ENCODE measurements at places on chromosomes 4 and X. TPM values are rescaled to one million over a fixed set of nuclear protein-coding genes. Genes with fewer than 3 reads are reported as not detected.

OTC gene
- not detected for polyA plus RNA-seq

DNA sequence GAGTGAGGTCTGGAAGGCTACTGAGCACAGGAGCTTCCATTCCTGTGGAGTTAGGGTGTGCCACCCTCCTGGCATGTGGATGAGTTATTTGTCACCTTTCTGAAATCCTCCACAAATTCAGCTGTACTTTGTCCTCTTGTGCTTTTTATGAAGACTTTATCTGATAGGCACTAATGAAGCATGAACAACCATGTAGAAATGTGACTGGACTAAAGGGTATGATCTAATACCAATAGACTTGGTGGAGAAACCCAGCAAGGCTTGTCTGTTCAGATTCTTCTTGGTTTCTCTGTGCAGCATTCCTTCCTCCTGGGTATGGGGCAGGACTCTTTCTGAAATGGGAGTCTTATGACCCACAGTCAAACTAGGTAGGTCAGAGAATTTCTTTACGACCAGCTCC lies 9.6 kb downstream of the NBDY start:
- no peak overlapping the region for H3K4me3 ChIP-seq
- no peaks in the 10 kb centered on the region for H3K36me3 ChIP-seq
- no peaks in the 10 kb centered on the region for H3K27me3 ChIP-seq
- DNase-seq, result no peak
- H3K27ac ChIP-seq, result no peak overlapping the region
- no peaks in the 10 kb centered on the region for H3K4me1 ChIP-seq

DNA sequence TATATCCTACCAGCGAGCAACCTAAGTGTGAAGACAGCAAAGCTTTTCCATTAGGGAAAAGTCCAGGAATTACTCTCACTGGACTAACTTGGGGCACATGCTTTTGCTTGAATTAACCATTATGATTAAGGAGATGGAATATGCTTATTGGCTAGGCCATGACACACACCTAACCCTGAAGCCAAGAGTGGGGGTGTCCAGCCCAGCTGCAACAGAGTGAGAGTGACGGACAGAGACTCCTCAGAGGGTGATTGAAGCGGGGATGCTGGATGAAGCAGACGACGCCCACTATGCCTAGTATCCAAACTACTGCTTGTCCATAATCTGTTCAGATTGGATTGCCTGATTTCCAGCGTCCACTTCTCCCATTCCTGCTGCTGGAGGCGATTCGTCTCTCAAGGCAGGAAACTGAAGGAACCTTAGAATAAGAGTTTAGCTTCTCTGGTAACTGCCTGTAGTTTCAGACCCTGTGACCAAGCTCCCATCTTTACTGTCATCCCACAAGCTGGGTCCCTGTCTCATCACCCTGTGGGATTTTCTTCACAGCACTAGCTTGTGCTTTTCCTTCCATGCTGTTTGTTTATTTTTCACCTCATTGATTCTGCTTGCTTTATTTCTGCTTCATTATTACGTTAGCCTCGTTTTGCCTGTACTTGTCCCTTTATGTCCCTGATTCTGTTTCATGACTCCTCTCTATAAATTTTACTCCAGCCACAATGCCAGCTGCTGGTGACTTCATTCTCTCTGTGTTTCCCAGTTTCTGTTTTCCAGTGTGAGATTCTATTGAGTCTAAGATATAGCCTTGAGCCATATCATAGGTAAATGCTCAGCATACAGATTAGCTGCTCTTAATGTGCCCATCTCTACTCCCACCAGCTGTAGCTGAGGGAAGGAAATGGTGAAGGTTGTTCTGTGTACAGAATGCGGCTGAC lies 19.0 kb downstream of the FAM47E start:
- H3K27ac ChIP-seq, result no peak overlapping the region
- DNase-seq, result no peak
- no peak overlapping the region for H3K4me3 ChIP-seq
- H3K36me3 ChIP-seq, result no peaks in the 10 kb centered on the region

DNA sequence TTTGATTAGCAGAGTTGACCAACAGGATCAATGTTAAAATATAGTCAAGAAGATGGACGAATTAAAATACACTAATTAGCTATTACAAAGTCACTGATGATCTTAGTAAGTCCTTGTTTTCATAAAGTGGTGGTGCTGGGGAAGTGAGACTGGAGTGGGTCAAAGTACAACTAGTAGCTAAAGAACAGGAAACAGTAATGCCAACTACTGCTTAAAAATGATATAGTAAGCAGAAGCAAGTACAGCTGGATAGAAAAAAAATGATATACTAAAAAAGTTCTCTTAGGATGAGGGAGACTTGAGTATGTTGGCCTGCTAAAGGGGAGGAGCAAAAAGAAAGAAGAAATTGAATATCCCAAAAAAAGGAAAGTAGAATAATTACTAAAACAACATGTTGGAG lies 580.8 kb upstream of the FTHL17 start:
- no peak for DNase-seq
- no peaks in the 10 kb centered on the region for H3K27me3 ChIP-seq
- no peak overlapping the region for H3K27ac ChIP-seq
- no peak overlapping the region for H3K4me3 ChIP-seq

DNA sequence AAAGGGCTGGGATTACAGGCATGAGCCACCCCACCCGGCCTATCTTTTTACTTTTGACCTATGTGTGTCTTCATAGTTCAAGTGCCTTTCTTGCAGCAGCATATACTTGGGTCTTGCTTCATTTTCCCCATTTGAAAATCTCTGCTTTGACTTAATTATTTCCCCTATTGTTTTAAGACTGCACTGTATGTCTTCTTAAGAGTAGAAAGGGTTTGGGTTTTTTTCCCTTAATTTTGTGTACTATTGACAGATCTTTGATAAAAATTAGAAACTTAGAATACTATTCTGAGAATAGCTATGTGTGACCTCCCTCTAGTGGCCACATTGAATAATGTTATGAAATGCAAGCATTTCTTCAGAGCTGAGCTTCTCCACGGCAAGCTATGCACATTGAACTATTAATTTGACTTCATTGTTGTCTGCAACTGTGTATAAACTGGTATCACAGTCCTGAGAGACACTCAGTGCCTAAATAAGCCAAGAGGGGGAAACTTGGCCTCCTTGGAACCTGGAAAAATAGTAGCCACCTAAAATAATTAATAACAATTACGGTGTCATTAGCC lies 8.7 kb upstream of the SLC25A4 start:
- peak; percentile 48 for DNase-seq
- no peaks in the 10 kb centered on the region for H3K36me3 ChIP-seq
- no peak overlapping the region for H3K4me3 ChIP-seq
- peaks cover 14% of the 10 kb centered on the region for H3K27me3 ChIP-seq
- H3K27ac ChIP-seq, result no peak overlapping the region

GRCh38 chr4:184215709-184216328 lies 1.9 kb downstream of the ENPP6 start:
- H3K27me3 ChIP-seq, result no peaks in the 10 kb centered on the region
- no peaks in the 10 kb centered on the region for H3K4me1 ChIP-seq
- no peak overlapping the region for H3K27ac ChIP-seq
- no peaks in the 10 kb centered on the region for H3K36me3 ChIP-seq
- no peak for DNase-seq

DNA sequence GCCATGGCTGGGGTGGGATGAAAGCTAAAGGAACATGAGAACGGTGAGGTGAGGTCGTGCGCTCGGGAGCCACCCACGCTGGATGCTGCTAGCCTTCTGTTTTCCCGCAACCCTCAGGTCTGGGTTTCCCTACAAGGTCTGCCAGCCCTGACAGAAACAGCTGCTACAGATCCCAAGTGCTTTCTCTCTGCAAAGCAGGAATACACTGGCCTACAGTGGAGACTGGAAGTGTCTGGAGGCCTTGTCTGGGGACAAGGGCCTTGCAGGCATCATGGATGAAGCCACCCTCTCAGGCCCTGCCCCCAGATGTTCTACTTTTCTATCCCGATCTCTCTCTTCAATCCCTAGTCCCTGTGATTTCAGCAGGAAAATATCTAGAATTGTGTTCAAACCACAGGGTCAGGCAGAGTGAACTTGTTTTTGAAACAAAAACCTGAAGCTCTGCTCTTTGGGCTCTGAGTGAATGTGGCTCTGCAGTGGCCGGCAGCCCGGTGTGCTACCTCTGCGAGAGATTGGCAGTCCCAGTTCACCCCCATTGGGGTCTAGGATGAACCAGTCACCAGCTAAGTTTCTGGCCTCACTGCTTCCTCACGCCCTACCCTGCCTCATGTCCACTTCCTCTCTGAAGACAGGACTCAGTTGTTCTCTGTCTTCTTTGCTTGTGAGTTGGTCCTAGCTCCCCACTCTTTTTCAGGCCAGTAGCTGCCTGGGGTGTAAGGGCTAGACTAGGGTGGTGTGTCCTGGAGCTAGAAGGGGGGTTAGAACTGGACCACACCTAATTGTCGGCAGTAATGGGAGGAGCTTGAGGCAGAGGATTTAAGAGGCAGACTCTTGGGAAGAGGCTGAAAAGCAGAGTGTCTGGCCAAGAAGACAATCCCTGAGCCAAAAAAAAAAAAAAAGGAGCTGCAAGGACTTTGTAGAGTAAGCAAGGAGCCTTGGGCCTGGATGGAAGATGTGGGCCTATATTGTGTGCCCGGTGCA lies 89.6 kb downstream of the RTL5 start:
- no peak overlapping the region for H3K4me3 ChIP-seq
- H3K4me1 ChIP-seq, result peaks cover 6% of the 10 kb centered on the region
- H3K36me3 ChIP-seq, result no peaks in the 10 kb centered on the region
- H3K27me3 ChIP-seq, result no peaks in the 10 kb centered on the region
- DNase-seq, result no peak

NEUROG2 gene
- not detected for polyA plus RNA-seq

SLC25A14 gene
- 25.6 TPM for polyA plus RNA-seq

GRCh38 chrX:44815681-44816080 lies 28.1 kb upstream of the DUSP21 start:
- no peaks in the 10 kb centered on the region for H3K4me1 ChIP-seq
- H3K27ac ChIP-seq, result no peak overlapping the region
- no peaks in the 10 kb centered on the region for H3K36me3 ChIP-seq
- no peaks in the 10 kb centered on the region for H3K27me3 ChIP-seq
- no peak overlapping the region for H3K4me3 ChIP-seq

DNA sequence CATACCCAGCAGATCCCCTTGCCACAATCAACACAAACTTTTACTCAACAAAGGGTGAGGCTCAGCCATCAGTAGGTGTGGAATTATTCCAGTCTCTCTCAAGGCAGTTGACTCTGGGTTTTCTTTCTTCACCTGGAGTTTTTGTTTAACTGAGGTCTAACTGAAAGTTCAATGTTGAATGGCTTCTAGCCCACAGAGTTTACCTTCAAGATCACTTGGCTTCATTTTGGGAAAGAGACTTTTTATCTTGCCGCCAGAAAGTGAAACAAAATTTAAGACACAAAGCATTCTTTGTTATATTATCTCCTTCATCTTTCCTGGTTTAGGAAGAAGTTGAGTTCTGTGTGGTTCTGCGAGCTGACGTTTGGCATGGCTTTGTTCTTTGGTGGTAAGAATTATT lies 83.8 kb upstream of the RASGEF1B start:
- no peaks in the 10 kb centered on the region for H3K27me3 ChIP-seq
- no peak overlapping the region for H3K4me3 ChIP-seq
- peaks cover 9% of the 10 kb centered on the region for H3K4me1 ChIP-seq
- no peaks in the 10 kb centered on the region for H3K36me3 ChIP-seq
- no peak overlapping the region for H3K27ac ChIP-seq
- no peak for DNase-seq
